Stimulated activated CD4-positive, alpha-beta T cell treated with anti-CD3 and anti-CD28 coated beads, Interleukin-4, amount 100 ng/mL, for 24 hours (primary cell): ENCODE measurements at places on chromosomes 4 and X.

DNA sequence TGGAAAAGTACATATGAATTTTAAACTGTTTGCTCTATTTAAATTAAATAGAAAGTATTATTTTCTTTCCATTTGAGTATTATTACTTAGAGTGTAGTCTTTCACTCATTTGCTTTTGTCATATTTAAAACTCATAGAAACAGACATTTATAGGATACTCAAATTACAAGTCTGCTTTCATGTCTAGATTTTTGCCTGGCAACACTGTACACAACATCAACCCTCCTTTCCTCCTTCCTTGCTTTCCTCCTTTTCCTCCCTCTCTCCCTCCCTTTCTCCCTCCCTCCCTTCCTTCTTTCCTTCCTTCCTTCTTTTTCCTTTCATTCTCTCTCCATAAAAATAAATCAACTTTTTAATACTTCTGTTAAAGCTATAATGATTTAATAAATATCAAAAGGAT lies 2361.2 kb downstream of the ARAP2 start:
- DNase-seq = no peak

DNA sequence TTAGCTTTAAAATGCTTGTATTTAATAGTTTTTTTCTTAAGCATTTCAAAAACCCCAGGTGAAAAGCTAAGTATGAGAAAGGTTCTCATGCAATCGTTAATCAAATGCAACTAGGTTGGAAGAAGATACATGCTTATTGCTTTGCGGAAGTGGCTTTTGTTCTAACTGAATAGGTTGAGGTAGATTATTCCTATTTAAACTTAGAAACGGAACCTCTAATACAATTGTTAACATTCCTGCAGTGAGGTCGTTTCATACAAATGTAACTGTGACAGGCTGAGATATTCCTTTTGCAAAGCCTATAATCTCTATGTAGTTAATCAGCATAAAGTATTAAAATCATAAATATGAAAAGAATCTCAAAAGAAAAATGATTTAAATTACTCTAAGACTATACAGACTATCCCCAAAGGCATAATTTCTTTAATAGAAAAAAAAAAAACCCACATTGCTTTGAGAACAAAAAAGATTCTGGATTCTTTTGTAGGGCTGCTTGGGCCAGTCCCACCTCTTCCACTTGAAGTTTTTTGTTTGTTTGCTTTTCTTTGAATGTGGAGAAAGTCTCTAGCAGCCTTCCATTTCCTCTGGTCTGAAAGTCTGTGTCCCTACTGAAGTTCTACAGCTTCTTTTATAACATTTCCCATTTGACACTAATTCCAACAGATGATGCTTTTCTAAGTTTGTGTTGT lies 25.6 kb upstream of the SORBS2 start:
- no peak for DNase-seq

DNA sequence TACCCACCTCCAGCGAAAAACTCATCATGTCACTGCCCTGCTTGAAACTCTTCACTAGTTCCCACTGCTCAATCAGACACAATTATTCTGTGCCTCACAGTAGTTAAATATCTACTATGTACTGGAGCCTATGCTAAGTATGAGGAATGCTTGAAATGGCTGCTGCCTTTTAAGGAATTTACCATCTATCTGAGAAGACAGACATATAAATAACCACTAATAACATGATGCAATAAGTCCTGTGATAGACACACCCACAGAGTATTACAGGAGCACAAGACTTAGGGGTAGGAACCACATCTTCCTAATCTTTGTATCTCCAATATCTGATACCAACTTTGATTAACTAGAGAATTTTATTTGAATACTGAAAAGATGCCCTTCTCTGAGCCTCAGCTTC lies 21.1 kb downstream of the SLC25A53 start:
- no peak for DNase-seq

DNA sequence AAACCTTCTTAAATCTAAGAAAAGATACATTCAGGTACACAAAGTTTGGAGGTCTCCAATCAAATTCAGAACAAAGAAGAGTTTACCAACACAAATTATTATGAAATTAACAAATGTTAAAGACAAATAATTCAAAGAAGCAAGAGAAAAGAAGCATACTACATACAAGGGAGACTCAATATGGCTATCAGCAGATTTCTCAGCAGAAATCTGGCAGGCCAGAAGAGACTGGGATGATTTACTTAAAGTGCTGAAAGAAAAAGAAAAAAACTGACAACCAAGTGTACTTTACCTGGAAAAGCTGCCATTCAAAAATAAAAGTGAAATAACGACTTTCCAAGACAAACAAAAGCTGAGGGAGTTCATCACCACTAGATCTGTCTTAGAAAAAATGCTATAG lies 64.4 kb upstream of the HTR2C start:
- no peak for DNase-seq

- DNase-seq = no peak
Observed at GRCh38 chr4:160038615-160039014, 935.7 kb downstream of the RAPGEF2 start.

- no peak for DNase-seq
Observed at GRCh38 chr4:165597581-165598480, 219.0 kb downstream of the CPE start.

DNA sequence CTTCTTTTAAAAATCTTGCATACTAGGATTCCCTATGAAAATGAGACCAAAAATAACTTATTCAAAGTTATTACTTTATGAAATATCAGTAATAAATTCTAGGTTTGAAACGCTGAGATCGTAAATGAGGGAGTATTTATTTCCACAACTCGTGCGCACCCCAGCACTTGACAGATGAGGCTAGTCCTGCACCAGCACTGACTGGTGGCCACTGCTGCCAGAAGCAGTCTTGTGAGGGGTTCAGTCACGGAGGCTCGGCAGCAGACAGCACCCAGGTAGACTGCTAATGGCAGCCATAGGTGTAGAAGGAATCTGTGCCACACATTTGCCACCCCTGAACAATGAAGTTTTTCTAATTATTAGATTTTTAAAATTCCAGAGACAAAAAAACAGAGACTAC lies 248.7 kb downstream of the CAMK2D start:
- no peak for DNase-seq

DNA sequence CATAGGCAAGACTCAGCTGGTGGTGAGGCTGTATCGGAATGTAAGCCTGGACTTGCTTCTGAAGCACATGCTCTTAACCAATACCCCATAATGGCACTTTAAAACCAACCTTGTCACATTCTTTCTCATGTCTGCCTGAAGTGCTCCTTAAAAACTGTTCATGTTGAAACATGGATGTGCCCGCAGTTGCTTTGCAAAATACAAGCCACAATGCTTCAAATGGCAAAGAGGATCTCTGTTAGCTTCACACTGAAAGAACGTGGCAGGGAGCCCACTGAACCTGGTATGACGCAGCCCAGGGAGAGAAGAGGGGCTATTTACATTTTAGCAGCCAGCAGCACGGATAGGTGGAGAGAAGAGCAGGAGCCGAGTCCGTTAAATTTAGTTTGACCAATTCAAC lies 29.3 kb downstream of the SOD3 start:
- no peak for DNase-seq

DNA sequence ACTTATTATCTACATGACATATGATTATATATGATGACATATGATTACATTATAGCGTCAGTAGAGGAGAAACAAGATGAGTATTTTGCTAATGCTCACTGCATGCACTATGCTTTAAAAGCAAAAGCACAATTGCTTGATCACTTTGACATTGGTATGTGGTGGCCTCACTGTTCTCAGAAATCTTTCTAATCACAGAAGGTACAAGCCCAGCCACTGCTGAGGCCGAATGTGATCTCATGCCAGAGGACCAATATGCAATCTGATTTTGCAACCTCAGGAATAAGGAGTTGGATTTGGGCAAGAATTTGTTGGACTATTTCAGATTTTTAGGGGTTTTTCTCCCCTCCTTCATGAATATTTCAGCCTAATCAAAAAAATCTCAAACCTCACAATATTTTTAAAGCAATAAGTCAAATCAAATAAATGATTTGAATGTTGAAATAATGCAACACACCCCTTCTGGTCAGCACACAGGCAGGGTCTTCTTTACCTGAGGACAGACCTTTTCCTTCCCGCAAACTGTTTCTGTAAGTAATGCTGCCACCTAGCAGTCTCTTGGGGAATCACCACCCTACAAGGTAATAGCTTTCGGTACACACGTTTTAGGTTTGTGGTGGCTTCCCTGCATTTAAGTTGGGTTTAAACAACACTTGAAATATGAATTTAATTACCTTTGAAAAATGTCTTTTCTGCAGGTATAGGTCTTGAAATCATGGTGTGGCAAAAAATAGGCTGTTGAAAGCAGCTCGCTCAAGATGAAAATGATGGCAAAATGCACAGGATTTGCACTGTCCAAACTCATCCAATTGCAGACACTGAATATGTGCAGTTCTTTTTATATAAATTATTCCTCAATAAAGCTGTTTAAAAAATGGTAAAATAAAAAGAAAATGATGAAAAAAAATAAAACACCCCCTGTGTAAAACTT lies 4.8 kb upstream of the CXCL13 start:
- peak; percentile 36 for DNase-seq

- DNase-seq = no peak
Observed at GRCh38 chrX:136789856-136790255, 9.1 kb upstream of the ARHGEF6 start.

- DNase-seq = no peak
Observed at GRCh38 chr4:41741354-41741753, 7.2 kb downstream of the PHOX2B start.

DNA sequence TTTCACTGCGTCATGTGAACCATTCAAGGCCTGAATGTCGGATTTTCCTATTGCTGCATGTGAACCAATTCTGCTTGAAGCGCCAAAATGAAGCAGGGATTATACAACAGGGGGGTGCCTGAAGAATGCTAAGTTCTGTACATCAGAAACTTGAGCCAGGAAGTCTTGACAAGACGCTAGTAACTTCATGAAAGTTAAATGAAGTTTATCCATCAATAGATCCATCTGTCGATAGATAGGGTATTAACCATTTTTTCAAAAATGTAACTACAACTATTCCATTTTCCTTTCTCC lies 590 bp upstream of the NAF1 start:
- no peak for DNase-seq

DNA sequence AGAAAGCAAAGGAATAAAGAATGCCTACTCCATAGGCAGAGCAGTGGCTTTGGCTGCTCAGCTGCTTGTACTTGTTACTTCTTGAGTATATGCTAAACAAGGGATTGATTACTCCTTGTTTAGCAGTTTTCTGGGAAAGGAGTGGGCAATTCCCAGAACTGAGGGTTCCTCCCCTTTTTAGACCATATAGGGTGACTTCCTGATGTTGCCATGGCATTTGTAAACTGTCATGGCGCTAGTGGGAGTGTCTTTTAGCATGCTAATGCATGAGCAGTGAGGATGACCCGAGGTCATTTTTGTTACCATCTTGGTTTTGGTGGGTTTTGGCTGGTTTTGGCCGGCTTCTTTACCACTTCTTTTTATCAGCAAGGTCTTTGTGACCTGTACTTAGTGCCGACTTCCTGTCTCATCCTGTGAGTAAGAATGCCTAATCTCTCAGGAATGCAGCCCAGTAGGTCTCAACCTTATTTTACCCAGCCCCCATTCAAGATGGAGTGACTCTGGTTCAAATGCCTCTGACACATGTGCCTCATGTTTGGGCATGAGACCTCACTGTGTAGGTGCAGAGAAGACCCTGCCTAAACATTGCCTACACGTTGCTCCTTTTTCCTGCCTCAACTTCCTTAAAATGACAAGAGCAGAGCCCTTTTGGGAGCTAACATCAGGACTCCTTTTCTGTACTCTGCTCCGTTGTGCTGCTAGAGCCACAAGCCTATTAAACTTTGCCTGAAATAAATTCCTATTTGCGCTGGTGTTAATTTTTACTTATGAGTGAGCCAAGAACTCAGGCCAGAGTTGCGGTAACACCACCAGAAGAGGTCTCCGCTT lies 21.0 kb upstream of the UBA6 start:
- no peak for DNase-seq

DNA sequence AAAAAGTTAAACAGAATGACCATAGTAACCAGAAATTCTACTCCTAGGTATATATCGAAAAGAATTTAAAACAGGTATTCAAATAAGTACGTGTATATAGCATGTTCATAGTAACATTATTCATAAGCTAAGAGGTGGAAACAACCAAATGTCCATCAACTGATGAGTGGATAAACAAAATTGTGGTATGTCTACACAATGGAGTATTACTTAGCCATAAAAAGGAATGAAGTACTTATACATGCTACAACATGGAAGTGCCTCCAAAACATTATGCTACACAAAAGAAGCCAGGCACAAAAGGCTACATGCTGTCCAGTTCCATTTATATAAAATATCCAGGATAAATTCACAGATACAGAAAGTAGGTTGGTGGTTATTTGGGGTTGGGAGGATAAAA lies 76.5 kb downstream of the CD99L2 start:
- DNase-seq = no peak

- no peak for DNase-seq
Observed at GRCh38 chrX:48278958-48279357, 23.8 kb downstream of the SSX1 start.

DNA sequence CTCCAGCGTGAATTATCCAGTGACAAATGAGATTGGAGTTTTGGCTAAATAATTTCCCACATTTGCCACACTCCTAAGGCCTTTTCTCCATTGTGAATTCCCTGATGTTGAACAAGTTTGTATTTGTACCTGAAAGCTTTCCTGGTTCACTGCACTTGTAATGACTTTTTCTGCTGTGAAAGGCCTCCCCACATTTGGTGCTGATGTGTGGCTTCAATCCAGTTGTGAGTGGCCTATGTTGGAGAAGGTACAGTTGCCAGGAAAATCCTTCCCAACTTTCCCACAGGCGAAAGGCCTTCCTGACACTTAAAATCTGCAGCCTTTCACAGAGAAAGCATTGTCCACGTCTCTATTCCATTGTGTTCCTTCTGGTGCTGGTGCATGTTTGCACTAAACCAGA lies 17.3 kb upstream of the HPGD start:
- no peak for DNase-seq

DNA sequence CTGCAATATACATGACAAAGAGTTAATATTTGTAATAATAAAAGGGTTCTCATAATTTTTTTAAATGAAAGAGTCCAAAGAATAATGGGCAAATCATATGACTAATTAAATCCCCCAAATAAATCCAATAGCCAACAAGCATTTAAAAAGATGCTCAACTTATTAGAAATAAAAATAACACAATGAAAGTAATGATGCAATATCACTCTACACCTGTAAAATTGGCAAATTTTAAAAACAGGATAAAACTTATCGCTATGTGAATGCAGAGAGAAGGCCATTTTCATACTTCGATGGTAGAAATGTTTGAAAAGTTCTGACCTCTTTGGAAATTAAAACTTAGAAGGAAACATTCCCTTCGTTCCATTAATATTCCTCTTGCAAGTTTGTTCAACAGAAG lies 1.9 kb downstream of the F8 start:
- no peak for DNase-seq
